Effector memory CD4-positive, alpha-beta T cell (primary cell): ENCODE measurements at places on chromosomes 12 and 14.

- no peak for DNase-seq
These were observed 143.0 kb downstream of the ADGRD1 start for GRCh38 chr12:131096681-131097181.

DNA sequence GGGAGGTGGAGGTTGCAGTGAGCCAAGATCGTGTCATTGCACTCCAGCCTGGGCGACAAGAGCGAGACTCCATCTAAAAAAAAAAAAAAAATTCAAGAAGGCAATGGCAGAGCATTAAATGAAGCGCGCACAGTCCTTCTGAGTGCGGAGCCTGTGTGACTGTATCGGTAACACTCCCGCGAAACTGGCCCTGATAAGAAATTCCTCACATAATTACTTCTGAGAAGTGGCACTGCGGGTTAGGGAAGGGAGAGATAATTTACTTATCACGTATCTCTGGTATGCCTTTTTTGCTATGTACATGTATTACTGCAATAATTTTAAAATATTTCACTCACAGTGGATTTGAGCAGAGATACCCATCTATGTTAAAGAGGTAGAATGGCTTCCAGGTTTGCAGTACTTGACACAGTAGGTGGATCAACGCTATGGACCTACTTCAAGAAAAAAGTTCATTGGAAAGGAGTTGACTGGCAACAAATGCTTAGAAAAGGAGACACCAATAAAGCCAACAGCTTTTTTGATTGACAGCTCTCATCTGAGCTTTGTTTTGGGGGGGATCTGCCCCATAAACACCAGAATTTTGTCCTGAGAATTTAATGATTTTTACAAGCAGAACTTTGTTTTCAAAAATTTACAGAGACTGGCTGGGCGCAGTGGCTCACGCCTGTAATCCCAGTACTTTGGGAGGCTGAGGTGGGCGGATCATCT, 29.2 kb upstream of the SPTLC2 start:
- no peak for DNase-seq

- no peak for DNase-seq
These were observed 67.2 kb downstream of the BTG1 start for GRCh38 chr12:92078167-92079053.

- no peak for DNase-seq
These were observed 1.0 kb downstream of the CLBA1 start for GRCh38 chr14:104986487-104987164.

GRCh38 chr14:35927727-35928126, 101.6 kb downstream of the BRMS1L start:
- no peak for DNase-seq

- no peak for DNase-seq
These were observed 198.2 kb upstream of the PLEKHG7 start for GRCh38 chr12:92504594-92504981.

GRCh38 chr12:74490390-74491064, 47.1 kb upstream of the ATXN7L3B start:
- DNase-seq, result no peak

- no peak for DNase-seq
These were observed 37.6 kb downstream of the FERMT2 start for GRCh38 chr14:52913271-52913670.

DNA sequence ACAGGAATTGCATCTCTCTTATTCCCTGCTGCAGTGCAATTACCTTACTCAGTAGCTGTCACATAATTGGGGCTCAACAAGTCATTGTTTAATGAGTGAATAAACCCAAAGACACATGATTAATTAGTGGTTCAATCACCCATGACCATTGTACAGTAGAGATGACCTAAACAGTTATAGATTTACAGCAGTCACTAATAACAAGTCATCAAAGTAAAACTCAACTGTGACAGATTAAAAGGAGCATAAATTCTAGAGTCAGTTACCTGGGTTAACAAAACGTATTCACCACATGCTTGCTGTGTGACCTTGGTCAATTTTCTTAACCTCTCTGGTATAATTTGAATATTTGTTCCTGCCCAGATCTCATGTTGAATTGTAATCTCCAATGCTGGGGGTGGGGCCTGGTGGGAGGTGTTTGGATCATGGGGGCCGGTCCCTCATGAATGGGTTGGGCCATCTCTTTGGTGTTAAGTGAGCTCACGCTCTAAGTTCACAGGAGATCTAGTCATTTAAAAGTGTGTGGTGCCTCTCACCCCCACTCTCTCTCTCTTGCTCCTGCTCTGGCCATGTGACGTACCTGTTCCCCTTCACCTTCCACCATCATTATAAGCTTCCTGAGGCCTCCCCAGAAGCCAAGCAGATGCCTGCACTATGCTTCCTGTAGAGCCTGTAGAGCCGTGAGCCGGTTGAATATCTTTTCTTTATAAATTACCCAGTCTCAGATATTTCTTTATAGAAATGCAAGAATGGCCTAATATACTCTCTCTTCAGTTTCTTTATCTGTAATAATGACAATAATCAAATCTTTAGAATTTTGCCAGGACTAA, 141.9 kb upstream of the PLEKHG7 start:
- DNase-seq, result no peak

GRCh38 chr14:76502638-76503037, 126.7 kb downstream of the ESRRB start:
- no peak for DNase-seq

DNA sequence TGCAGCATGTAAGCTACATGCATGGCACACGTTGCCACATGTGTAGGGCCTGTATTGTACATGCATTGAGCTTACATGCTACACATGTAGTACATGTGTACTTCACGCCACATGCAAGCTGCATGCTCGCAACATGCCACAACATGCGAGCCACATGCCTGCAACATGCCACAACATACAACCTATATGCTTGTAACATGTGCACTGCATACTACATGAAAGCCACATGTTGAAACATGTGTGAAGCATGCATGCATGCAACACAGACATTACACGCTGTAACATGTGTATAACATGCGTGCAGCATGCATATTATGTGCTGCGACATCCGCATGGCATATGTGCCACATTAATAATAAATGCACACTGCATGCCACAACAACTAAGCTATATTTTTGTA, 9.1 kb upstream of the TMTC1 start:
- no peak for DNase-seq

DNA sequence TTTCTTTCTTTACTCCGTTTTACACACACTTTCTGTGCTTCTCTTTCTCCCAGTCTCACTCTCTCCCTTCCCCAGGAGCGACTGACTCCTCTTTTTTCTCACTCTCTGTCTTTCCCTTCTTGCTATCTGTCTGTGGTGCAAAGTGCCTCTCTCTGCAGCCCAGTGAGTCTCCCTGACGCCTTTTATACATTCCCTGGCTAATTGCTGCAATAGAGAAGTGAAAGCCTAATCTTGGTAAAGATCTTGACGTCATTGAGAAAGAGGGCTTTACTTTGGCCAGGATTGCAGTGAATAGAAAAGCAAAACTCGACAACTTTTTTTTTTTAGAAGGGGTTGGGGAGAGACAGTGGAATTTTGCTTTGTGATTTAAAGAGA, 706 bp upstream of the DIO2 start:
- no peak for DNase-seq

- no peak for DNase-seq
These were observed 70.4 kb downstream of the NRXN3 start for GRCh38 chr14:78240567-78240966.

- DNase-seq, result no peak
These were observed 286.7 kb upstream of the GRIP1 start for GRCh38 chr12:66965621-66966020.

- no peak for DNase-seq
These were observed 501.0 kb downstream of the RERGL start for GRCh38 chr12:17588968-17589367.

DNA sequence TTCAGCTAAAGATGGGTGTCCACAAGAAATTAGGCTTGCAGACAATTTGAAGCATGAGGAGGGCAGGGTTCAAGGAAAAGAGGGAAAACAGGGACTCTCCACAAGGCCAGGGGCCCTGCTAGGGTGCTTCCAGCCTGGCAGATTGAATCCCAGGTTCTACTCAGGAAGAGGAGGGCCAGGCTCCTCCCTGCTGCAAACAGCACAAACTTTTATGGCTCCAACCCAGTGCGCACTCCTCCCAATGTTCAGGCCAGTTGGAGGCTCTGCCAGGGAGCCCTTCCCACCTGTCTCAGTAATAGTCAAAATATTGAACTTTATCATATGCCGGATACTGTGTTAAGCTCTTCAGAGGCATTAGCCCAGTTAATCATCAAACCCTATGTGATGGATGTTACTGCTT, 244.4 kb downstream of the SYT1 start:
- no peak for DNase-seq

GRCh38 chr12:130565189-130565588, 150.9 kb downstream of the RIMBP2 start:
- DNase-seq, result no peak

GRCh38 chr14:102799684-102800562, 22.7 kb downstream of the TRAF3 start:
- no peak for DNase-seq

GRCh38 chr14:100285021-100285912, 21.0 kb downstream of the SLC25A29 start:
- DNase-seq, result peak; percentile 62

- no peak for DNase-seq
These were observed 17.6 kb downstream of the TEDC1 start for GRCh38 chr14:105508601-105509000.

DNA sequence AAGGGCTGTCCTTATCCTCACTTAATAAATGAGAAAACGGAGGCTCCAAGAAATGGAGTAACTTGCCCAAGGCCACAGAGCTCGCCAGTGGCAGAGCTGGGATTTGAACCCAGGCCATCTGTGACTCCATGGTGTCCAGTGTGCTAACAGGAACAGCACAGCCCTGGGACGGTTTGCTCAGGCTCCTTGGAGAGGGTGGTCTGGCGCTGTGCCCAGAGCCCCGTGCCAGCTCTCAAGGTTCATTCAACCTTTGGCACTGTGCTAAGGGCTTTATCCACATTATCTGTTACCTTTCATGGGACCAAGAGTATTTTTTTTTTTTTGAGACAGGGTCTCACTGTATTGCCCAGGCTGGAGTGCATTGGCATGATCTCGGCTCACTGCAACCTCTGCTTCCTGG, 8.1 kb downstream of the DAO start:
- DNase-seq, result no peak

DNA sequence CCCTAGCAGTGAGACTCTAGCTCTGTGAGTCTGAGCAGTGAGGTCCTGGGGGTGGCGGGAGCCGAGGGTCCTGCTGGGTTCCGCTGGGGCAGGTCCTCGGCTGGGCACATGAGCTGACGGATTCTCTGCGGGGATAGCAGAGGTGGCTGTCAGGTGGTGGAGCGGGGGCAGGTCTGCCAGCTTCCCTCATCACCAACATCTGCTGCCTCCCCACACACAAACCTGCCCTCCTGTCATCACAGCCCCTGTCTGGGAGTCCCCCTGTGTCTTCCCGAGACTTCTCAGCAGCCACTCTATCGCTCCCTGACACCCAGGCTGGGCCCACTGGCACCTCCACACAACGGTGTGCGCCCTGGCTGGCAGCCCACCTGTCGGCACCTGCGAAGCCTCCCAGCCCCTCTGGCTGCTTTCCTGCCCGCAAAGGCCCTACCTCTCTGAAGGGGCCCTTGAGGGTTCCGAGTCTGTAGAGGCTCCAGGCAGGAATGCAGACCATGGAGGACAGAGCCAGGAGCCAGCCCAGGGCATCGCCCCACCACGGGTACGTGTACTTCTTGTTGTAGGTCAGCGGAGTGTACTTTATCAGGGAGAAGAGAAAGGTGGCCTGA, 7.1 kb upstream of the SLC6A12 start:
- no peak for DNase-seq

- DNase-seq, result no peak
These were observed 408.0 kb downstream of the ZFP36L1 start for GRCh38 chr14:68384881-68385280.

DNA sequence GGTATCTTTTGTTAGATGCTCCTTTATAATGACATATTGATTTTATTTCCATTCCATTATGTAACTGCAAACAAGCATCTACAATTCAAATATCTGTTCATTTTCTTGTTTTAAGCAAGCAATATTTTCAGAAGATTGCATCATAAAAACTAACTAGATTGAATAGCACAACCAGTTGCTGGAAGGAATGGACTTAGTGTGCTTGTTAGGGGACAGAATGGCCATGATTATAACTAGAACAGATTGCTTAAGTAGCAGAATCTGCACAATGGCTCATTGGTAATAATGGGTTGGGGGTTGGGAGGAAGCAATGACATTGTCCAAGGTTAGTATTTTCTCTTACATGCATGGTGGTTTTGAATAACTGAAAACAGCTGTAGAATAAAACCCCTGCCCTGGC, 939.5 kb downstream of the SLC16A7 start:
- no peak for DNase-seq

DNA sequence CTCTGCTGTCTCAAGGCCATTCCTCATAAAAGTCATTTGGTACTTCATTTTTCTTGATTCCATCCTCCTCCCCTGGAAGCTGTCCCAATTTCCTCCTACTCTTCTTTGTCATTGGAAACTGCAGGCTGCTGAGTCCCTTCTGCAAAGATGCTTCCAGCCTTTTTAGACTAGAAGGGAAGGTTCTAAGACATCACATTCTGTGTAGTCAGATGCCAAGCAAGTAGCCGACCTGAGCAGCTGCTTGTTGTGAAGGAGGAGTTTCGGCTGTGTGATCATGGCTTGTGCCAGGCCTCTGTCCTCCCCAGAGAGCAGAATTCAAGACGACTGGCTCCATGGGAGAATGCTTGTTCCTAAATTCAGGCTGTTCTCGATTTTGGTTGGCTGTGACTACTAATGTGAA, 8.7 kb downstream of the RFC5 start:
- no peak for DNase-seq

GRCh38 chr12:79006306-79006705, 141.7 kb downstream of the SYT1 start:
- DNase-seq, result no peak

DNA sequence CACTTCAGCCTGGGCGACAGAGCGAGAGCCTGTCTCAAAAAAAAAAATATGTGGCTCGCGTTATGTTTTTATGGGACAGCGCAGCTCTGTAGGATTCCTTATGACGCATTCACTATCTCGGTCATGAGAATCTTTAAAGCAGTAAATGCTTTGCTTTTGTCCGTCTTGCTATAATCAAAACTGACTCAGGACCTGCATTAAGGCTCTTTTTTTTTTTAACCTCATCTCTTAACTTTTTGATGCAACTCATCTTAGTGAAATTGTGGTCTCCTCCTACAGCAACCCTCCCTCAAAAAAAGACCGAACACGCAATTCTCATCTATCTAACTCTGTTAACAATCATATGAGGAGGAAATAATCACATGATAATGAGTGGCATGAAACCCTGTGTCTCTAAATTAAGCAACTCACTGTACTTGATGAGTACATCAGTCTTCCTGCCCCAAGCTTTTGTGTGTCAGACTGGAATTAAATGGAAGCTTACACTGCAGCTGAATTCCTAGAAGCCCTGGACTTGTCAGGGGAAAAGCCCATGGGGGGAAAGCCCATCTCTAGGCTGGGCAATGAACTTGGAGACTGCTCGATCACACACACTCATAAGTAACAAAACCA, 4.3 kb downstream of the P2RX4 start:
- peak; percentile 31 for DNase-seq

DNA sequence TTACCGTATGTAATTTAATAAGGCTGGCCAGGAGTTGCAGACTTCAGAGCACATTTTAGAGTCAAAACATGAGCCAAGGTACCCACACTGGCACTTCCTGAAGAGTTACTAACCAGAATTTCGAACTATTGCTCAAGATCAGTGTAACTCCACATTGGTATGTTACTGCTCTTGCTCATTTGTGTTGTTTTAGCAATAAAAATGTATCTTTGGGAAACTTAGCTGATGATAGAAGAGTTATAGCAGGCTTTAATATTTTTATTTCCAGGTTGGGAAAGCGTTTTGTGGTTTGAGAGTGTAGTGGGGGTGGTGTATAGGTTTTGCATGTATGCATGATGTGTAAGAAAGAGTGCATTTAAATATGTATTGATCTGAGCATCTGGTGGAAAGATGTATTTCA, 96.6 kb downstream of the SCN8A start:
- no peak for DNase-seq
